ENCODE measurements at places on chromosomes 2 and 18.

- no peak for DNase-seq
These were observed 3.5 kb downstream of the FEV start for GRCh38 chr2:218981390-218981880.

GRCh38 chr18:54134053-54134452 is 90.4 kb downstream of the MBD2 start:
- DNase-seq: no peak

- no peak for DNase-seq
These were observed 29.2 kb downstream of the CAPN14 start for GRCh38 chr2:31188131-31188530.

DNA sequence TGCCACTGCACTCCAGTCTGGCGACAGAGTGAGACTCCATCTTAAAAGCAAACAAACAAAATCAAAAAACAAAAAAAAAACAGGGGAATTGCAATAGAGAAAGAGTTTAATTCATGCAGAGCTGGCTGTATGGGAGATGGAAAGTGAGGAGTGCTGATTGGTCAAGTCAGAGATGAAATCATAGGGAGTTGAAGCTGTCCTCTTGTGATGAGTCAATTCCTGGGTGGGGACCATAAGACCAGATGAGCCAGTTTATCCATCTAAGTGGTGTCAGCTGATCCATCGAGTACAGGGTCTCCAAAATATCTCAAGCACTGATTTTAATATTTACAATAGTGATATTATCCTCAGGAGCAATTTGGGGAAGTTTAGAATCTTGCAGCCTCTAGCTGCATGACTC is 45.3 kb downstream of the FRZB start:
- DNase-seq: no peak

- DNase-seq: no peak
These were observed 524.5 kb upstream of the MEX3C start for GRCh38 chr18:51721996-51722395.
